ENCODE measurements at places on chromosomes 1 and 21.
A peak's percentile ranks its signal among the peaks of the same experiment; 100 is the strongest.

GRCh38 chr1:93450321-93450720 lies 2.4 kb downstream of the FNBP1L start:
- DNase-seq, result no peak

DNA sequence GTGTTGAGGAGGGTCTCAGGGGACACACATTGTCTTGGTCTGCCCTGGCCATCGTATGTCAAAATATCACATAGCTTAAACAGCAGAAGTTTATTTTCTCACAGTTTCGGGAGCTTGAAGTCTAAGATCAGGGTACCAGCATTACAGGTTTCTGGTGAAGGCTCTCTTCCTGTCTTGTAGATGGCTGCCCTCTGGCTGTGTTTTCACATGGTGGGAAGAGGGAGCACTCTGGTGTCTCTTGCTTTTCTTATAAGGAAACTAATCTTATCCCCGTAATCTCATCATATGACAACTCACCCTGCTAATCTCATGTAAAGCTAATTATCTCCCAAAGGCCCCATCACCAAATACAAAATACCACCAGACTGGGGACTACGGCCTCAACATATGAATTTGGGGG lies 246.9 kb upstream of the ST6GALNAC5 start:
- DNase-seq, result no peak

- no peak for DNase-seq
These were observed 92.3 kb downstream of the PRDM16 start for GRCh38 chr1:3161176-3161840.

- no peak for DNase-seq
These were observed 1.4 kb downstream of the ZNF670 start for GRCh38 chr1:247077213-247077612.

- DNase-seq, result no peak
These were observed 21.6 kb upstream of the PCP4 start for GRCh38 chr21:39845571-39846130.

- no peak for DNase-seq
These were observed 8.8 kb upstream of the LMX1A start for GRCh38 chr1:165365341-165365740.

GRCh38 chr1:203052601-203053000 lies 26.3 kb downstream of the PPFIA4 start:
- no peak for DNase-seq

DNA sequence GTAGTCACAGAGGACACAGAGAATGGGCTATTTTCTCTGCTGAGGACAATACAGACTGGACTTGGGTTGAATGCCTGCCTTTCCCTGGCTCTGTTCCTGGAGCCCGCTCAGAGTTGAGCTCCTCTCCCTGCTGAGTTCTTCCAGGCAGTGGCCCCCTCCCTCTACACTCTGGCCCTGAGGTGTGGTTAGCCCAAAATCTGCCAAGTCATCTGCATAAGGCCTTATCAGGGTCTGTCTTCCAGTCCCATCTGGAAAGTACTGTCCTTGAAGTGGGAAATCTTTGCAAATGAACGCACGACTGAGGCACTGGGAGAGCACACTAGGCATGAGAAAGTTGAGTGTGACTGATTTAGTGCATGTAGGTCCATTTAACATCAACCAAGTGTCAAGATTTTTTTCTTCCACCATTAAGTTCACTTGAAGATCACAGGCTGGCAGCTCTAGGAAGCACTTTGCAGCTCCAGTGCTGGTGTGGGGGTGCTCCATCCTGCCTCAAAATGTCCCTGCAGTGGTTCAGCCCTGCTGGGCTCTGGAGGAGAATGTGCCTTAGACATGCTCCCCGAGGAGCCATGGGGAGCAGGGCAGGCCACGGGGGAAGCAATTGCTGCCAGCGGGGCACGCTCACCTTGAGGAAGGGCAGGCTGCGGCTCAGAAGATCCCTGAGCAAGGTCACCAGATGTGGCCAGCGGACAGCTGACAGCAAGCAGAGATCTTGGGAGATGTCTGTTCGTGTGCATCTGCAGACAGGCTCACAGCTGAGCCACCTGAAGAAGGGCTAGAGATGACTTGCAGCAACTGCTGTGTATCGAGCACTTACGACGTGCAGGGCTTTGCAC lies 41.5 kb downstream of the IER5 start:
- DNase-seq, result no peak

GRCh38 chr21:35852820-35853219 lies 207.5 kb downstream of the SETD4 start:
- no peak for DNase-seq

GRCh38 chr1:41794031-41794430 lies 124.7 kb downstream of the HIVEP3 start:
- DNase-seq, result no peak

- no peak for DNase-seq
These were observed 46.7 kb downstream of the H3-3A start for GRCh38 chr1:226108935-226109828.

DNA sequence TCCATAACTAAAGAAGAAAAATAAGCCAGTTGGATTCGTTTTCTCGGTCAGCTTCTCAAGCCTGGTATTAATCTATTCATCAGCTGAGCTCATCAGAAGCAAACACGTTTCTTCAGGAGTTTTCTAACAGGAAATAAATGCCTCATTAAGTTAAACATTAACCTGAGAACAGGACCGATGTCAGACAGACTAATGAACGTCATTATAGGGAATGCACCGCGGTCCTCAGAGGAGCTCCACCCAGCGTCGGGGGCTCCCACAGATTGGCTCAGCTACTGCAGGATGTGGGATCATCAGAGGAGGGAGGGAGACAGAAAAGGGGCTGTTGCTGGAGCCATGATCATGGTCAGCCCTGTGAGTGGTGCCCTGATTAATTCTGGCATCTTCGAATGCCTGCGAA lies 615.4 kb downstream of the PTPRU start:
- no peak for DNase-seq

GRCh38 chr1:244075247-244075722 lies 24.2 kb downstream of the ZBTB18 start:
- DNase-seq, result no peak

DNA sequence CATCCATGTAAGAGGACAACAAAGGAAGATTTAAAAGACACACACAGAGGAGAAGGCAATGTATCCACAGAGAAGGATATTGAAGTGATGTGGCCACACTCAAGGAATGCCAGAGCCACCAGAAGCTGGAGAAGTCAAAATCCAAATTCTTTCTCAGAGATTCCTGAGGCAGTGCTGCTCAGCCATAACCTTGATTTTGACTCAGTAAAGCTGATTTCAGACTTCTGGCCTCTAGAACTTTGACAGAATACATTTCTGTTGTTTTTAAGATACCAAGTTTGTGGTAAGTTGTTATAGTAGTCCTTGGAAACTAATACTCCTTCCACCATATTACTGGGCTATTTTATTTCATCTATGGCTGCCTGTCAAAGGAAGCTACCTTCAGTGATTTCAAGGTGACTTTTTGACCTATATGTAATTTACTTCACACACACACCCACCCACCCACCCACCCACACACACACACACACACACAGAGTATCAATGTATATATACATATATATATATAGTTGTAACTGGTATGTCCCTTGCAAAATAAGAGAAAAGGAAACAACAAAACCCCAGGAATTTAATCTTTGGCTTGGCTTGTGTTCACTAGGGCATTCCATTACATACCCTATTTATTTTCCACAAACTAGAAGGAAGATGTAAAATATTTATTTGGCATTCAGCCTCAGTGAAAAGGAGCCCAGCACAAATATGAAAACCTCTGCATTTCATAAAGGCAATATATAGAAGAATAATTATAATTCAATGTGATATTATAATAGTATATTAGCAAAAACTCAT lies 142.1 kb upstream of the PTGFR start:
- no peak for DNase-seq

GRCh38 chr1:180173451-180173850 lies 18.8 kb downstream of the QSOX1 start:
- DNase-seq, result no peak

DNA sequence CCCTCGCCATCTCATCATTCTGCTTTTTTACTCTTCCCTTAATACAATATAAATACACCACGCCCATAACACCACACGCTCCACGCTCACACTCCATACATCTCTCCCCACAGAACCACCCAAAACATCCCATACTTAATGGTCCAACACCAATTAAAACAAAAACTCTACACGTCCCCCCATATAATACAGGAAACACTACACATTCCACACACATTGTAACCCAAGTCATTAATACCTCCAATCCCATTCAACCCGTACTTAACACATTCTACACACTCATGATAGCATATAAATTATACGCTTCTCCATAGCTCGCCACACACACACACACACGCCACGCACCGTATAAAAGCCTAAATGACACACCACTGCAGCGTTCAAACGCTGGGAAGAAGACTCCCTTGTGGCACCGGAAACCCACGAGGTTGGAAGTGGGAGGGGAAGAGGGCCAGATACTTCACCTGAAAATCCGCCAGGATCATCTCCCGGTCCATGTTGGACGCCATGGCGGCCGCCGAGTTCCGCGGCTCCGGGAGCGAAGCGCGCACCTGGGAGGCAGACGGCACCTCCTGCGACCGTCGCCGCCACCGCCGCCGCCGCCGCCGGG lies 659 bp downstream of the FAF1 start:
- peak; percentile 19 for DNase-seq

- DNase-seq, result peak; percentile 46
These were observed 14.1 kb downstream of the AZIN2 start for GRCh38 chr1:33094971-33095604.

DNA sequence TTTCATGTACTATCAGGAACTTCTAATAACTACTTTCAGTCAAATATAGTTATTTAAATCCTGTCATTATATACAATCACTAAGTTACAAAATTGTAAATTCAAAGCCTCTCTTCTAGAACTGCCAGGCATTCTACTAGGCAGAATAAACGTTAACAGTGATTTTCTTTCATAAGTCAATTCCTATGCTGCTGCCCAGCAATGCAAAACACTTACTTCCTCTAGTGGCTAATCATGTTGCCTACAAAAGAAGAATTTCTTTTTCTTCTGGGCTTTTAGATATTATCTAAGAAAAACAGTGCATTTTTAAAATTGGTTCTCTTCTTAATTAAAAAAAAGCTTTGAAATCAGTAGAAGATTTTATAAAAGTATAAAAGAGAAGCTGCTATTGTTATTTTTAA lies 509.8 kb upstream of the ADAMTS5 start:
- DNase-seq, result no peak
